ENCODE measurements at places on chromosomes 5 and 9.

- no peak for DNase-seq
Measured at GRCh38 chr5:111236995-111237394, 12.8 kb downstream of the CAMK4 start.

DNA sequence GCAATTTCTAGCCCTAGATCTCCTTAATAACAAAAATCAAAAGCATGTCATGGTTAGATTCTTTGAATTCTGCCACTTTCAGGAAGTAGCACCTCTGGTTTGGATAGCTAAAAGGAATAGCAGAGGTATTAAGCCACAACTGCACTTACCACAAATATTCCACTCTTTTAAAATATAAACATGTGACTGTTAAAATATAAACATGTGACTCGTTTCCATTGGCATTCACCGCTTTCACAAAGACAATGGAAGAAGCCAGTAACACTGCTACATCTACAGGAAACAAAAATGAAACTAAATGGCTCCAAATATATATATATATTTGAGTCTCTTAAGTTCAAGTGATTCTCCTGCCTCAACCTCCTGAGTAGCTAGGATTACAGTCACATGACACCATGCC is 222.9 kb downstream of the ARL15 start:
- DNase-seq = no peak

DNA sequence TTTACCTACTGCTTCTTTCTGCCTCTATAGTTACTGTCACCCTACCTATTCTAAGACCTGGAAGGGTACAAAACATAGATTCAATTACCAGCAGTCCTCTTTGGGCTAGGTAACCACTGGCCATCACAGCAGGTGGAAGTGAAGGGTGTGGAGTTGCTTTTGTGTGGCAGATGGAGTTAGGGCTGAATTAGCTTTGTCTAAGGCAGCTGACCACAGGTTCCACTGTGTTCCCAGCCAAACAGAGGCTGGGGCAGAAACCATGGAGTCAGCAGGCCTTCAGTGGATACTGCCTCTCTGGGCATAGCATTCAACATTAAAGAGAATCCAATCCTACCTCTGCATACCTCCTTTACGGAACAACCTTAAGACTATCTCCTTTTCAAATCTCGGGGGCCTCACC is 254.2 kb downstream of the RFX3 start:
- no peak for DNase-seq

GRCh38 chr5:40093550-40093949 is 586.2 kb upstream of the PTGER4 start:
- no peak for DNase-seq

DNA sequence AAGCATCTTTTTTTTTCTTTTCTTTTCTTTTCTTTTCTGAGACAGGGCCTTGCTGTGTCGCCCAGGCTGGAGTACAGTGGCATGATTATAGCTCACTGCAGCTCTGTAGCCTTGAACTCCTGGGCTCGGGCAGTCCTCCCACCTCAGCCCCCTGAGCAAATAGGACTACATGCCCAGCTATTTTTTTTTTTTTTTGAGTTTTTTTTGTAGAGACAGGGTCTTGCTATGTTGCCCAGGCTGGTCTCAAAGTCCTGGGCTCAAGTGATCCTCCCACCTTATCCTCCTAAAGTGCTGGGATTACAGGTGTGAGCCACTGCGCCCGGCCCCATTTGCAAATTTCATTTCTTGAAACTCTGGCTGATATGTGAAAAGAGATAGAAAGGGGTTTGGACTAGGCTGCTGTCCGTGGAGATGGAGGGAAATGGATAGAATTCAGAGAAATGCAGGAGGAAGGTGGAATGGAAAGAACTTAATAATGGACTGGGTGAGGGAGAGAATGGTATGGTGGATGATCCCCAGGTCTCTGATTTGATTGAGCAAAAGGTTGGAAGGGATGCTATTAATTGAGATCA is 32.9 kb downstream of the TNFAIP8 start:
- DNase-seq = no peak

- no peak for DNase-seq
Measured at GRCh38 chr9:129391221-129391661, 213.2 kb upstream of the IER5L start.

- no peak for DNase-seq
Measured at GRCh38 chr5:178589180-178590140, 733 bp downstream of the COL23A1 start.

DNA sequence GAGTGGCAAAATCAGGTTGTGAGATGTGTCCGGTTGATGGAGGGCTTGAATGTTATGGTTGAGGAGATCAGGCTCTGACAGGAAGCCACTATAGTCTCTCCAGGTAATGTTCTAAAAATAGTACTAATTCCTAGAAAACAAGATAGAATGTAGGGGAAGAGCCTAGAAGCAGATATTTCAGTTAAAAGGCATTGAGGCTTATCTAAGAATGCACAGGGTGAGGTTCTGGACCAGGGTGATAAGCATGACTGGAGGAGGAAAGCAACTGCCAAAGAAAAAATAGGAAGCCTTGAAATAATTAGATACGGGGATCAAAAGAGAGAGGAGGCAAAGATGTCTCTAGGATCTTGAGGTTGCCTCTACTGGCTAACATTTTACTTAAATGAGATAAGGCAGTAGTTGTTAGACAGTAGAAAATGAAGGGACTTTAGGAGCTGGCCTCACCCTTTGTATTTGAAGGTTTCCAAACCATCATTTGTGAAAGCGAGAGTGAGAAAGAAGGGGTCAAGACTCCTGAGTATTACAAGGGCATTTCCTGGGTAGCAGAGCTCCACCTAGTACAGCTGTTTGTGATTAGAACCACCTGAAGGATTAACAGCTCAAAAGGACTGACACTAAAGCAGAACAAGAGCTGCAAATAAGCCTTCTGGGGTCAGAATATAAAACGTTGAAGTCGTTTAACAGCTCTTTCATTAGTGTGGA is 15.4 kb upstream of the ARL15 start:
- DNase-seq = no peak

- DNase-seq = no peak
Measured at GRCh38 chr9:105233873-105234272, 10.6 kb upstream of the SLC44A1 start.

GRCh38 chr5:69416180-69416579 is 1.3 kb downstream of the MARVELD2 start:
- no peak for DNase-seq

GRCh38 chr5:136732751-136733150 is 367.4 kb upstream of the TRPC7 start:
- DNase-seq = no peak

GRCh38 chr5:73644385-73644963 is 18.5 kb downstream of the ARHGEF28 start:
- DNase-seq = no peak

DNA sequence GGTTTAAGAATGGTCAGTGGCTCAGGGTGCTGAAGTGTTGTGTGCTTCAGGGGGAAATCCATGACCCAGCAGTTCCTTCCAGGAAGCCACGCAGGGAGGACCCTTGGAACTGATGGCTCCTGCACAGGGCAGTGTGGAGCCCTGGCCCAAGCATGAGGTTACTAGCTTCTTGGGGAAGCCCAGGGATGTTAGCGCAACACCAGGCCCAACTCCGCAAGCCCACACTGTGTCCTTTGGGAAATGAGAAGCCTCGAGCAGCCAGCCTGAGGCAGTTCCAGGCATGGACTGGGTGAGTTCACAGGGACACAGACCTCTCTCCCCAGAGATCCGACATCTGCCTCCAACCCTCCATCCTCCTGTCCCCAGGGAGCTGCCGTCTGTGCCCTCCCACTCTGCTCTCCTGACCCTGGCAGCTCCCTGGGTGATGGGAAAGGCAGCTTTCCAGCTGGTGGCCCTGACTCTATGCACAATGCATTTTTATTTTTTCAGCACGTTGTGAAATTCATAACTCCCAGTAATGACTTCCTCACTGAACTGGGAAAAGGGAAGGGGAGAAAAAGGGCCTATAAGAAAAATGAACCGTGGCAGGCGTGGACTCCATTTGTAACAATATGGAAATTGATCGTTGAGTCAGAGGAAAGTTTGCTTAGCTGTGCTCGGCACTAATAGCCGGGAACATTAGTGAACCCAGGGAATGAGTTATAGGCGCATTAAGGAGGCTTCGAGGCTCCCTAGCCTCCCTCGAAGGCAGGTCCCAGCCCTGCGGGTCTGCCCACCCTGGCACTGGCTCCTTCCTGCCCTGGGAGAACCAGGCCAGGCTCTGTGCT is 34.1 kb downstream of the LMX1B start:
- DNase-seq = no peak

DNA sequence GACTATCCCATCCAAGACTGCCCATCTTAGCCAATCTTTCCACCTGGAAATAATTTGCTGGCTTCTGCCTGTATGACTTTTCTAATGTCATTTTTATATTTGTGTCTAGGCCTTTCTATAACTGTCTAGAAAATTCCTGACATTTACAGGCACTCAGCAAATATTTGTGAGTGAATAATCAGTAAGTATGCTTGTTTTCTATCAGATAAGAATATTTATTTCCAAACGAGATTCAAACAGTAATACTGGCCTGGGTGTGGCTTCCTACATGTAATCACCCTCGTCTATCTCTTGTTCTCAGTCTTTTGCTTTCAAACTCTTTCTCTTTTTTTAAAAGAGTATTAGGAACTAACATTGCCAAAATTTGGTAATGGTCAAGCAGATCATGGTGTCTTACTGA is 466.2 kb downstream of the RAB3C start:
- no peak for DNase-seq
